ENCODE measurements at places on chromosomes 13 and 19.

- no peak for DNase-seq
Measured at GRCh38 chr19:39805104-39805503, 26.4 kb downstream of the LEUTX start.

- no peak for DNase-seq
Measured at GRCh38 chr13:75072891-75073290, 409.1 kb downstream of the TBC1D4 start.

GRCh38 chr19:1997353-1998233 lies 17.9 kb downstream of the BTBD2 start:
- no peak for DNase-seq

DNA sequence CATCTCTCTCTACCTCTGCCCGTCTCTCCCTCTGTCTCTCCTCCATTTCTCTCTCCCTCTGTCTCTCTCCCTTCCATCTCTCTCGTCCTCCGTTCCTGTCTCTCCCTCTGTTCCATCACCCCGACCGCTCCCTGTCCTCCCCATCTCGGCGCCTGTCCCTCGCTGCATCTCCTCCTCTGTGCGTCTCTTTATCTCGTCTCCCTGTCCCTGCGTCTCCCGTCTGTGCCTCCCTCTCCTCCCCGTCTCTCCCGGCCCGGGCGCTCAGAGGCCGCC lies 4.6 kb downstream of the GRIN2D start:
- no peak for DNase-seq

DNA sequence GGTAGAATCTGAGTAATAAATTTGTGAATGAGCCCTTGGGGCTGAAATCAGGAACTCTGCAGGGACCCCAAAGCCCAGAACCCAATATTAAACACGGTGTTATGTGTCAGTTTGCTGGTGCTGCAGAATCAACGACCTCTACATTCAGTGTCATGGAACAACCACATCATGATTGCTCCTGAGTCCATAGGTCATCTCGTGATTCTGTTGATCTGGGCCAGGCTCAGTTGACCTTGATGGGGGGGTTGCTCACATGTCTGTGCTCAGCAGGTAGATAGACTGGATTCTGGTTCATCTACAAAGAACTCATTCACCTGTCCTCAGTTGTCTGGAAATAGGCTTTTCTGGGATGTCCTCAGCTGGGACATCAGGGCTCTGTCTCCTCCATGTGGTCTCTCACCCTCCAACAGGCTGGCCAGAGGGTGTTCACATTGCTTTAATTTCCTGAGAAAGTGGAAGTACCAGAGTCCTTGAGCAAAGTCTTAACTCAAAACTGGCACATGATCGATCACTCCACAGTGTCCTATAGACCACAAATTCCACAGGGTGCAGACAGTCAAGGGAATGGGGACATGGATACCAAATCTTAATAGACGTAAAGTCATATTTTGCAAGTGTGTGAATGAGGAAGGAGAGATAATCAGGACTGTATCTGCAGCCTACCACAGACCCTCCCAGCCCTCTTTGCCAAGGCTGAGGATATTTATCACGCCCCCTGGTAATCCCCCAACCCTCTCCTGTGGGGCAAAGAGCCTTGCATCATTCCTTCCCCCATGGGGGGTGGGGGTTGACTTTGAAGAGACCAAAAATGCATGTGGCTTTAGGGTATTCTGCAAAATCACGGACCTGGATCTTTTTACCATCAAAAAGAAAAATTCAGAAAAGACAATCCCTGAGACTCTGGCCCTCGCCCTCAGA lies 39.3 kb upstream of the IGFL1 start:
- no peak for DNase-seq

All from NCI-H1048 (cell line).